ENCODE measurements at places on chromosomes 3 and 15.
A peak's percentile ranks its signal among the peaks of the same experiment; 100 is the strongest.

- DNase-seq, result no peak
These were observed 49.3 kb downstream of the CCNB2 start for GRCh38 chr15:59154243-59154642.

GRCh38 chr3:31885235-31885634, 95.8 kb downstream of the OSBPL10 start:
- no peak for DNase-seq

DNA sequence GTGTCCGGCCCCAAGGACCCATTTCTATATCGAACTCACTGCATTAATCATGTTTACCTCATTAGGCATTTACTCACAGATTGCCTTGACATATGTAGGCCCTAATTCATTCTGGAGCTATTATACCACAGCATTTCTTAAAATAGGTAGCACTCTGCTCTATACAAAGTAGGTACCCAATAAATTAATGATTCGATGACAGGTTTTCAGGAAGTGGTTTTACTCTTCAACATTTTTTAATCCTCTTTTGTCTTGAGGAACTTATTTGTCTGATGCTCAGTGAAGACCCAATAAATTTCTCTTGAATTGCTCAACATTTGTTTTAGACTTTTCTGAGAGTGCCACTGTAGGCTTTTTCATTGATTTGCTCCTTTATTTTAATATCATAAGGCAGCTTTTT, 12.1 kb downstream of the TGFBR2 start:
- DNase-seq, result peak; percentile 69

DNA sequence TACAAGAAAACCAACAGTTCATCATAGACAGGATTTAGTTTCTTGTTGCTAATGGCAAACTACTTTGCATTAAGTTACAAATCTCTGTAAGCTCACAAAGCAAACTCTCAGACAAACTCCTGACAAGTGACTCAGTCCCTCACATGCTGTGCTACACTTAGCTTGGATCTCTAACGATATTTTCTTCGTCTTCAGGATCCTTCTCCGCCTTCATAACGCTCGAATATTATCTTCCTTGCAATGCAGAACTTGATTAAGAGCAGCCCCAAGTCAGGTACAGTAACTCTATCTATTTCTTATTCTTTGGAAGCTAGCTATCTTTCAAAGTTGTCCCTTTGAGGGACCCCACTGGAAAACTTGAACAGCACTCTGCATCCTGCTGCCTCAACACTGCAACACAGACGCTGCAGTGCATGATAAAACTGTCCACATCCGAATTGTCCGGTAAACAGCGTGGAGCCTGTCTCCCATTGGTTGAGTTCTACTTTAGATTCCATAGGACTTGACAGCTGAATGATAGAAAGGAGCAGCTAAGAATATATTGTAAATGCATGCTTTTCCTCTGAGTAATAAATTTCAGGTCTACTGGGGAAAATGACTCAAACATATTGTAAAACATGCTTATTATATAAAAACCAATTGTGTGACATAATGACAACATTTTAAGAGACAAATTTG, 61.3 kb downstream of the UACA start:
- DNase-seq, result peak; percentile 77

GRCh38 chr3:45790596-45790995, 5.7 kb downstream of the SLC6A20 start:
- DNase-seq, result no peak

Data from fibroblast of upper back skin (primary cell).